ENCODE measurements at places on chromosomes 5 and 9.

- DNase-seq = no peak
These were observed 23.7 kb downstream of the KIAA1191 start for GRCh38 chr5:176337913-176338312.

DNA sequence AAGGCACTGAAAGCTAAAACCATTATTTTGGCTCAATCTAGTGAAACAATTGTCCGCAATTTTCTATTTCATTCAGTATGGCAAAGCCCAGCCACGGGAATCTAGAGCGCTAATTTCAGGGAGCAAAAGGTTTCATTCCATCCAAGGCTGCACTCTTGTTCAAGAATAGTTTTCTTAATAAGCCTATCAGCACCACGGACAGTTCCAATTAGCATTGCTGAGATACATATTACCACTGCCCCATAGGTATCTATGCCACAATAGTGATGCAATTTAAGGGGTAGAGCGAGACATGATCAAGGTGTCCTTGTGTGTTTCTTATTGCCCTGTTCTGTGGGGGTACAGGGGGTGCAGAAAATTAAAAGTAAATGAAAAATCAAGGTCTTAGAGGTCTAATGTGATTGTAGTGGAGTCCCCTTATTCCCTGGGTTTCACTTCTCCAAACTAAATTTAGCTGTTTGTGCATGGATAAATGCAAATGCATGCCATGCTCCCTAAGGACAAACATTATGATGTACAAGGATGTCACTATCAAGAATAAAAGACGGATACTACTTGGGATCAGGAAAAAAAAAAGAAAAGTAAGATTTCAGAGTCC, 45.5 kb downstream of the SPOCK1 start:
- no peak for DNase-seq

DNA sequence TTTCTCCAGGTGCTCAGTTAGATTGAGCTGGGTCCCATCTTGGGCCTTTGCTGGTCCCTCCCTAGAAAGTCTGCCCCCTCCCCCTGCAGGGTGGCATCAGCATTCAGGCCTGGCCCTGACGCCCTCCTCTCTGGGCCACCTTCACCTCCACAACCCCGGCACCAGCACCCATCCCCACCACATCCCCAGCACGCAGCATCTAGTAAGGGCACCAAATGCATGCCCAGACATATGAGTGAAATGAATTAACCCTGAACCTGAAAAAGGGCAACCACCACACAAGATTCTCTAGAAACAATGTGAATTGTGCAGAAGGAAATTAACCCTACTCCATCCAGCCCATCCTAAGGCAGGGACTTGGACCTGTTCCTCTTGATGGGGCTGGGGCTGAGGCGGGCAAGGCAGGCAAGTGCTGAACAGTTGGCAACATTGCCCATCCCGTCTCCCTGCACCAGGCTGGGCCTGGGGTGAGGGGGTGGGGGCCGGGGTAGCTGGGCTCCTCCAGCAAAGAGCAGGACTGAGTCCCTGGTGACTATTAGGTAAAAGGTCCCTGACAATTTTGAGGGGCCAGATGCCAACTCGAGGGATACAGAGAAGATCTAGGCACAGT, 125.9 kb downstream of the KCNIP1 start:
- no peak for DNase-seq

GRCh38 chr5:64299805-64300204, 134.2 kb downstream of the RNF180 start:
- no peak for DNase-seq

GRCh38 chr5:113234546-113234945, 200.2 kb downstream of the TSSK1B start:
- DNase-seq = no peak

DNA sequence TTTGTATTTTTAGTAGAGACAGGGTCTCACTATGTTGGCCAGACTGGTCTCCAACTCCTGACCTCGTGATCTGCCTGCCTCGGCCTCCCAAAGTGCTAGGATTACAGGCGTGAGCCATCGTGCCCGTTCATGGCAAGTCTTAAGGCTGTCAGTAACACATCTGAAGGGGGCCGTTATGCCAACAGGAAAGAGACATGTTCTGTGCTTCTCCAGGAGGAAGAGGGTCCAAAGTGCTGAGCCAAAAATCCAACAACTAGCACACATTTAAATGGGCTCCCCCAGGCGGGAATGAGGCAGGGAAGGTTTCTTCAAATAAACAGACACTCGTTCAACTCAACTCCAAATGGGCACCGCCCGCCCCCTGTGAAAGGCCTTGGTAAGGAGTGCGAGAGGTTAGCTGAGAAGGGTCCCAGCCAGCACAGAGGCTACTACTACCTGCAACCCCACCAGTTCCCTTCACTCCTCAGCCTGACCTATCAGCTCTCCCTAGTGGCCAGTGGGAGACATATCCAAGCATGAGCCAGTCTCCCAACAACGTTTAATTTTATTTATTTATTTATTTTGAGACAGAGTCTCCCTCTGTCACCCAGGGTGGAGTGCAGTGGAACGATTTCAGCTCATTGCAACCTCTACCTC, 84.1 kb upstream of the DMRT1 start:
- DNase-seq = peak; percentile 5

DNA sequence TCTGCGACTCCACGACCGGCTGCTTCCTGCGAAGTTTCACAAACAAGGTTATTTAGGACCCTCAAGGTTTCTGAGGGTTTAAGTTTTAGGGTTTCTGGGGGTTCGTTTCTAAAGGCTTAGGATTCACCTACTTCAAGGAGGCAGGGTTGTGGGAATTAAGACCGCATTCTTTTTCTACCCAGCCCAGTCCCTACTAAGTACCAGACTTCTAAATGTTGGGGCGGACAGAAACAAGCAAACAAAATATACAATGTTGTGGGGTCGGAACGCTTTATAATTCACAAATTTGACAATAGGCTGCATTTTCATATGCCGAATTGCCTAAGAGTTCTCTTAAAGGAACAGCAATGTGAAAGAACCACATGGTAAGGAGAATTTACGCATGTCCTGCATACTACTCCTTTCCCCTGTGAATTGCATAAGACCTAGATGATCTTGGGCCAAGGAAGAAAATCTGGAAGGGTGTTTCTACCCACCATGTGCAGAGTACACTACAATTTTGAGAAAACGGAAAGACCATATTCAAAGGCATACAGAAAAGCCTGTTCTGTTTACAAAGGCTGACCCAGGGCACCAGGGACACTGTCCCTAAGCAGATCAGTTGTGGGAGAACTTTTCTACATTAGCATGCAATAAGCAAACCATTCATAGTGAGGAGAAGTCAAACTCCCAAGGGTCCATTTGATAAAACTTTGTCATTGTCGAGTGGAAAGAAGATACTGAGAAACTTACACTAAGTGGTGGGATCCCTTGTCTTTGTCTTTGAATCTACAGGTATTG, 457.3 kb downstream of the RAB3C start:
- DNase-seq = no peak

- DNase-seq = no peak
These were observed 41.6 kb downstream of the CHSY3 start for GRCh38 chr5:129945774-129946270.

- DNase-seq = no peak
These were observed 7.6 kb downstream of the ENC1 start for GRCh38 chr5:74632947-74633356.

DNA sequence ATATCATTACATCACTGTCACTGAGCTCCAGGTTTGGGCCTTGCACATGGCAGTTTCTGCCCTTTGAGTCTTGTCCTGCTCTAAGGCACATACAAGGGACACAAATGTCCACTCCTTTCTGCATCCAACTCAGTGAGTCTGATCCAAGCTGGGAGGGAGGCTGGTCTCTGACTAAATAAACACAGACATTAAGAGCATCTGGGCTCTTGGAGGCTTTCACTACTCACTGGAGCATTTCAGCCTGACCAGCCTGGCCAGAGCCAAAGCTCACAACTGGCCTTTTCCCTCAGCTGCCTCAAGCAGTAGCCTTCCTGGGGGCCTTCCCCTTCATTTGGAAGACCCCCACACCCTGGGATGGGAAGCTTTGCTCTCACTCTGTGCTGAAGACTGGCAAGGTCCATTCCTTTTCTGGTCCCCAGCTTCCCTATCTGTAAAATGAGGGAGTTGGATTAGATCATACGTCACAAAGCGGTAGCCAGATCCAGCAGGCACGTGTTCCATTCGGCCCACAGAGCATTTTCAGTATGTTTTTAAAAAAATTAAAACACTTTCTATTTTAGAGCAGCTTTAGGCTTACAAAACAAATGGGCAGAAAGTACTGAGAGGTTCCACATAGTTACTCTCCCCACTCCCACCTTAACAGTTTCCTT, 58.6 kb upstream of the XPA start:
- DNase-seq = no peak

GRCh38 chr9:100229136-100229535, 123.6 kb downstream of the TEX10 start:
- no peak for DNase-seq

- DNase-seq = no peak
These were observed 6.8 kb upstream of the CEP120 start for GRCh38 chr5:123429993-123430392.

GRCh38 chr9:98121058-98121457, 2.0 kb upstream of the TRIM14 start:
- DNase-seq = no peak

DNA sequence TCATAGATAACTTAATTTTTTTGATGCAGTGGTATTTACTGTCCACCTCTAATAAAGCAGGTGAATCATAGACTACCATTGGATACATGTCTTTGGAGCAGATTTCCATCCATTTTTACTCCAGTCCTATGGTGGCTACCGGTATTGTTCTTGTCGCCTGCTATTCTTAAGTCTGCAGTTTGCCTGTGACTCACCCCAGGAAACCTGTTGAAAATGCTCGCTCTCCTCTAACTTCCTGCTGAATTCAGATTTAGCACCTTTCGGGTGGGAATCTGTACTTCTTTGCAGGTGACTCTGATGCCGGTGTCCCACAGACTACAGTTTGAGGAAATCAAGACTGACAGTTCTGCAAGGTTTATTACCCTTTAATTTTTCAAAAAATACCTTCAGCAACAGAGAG, 58.8 kb upstream of the DHFR start:
- DNase-seq = no peak

DNA sequence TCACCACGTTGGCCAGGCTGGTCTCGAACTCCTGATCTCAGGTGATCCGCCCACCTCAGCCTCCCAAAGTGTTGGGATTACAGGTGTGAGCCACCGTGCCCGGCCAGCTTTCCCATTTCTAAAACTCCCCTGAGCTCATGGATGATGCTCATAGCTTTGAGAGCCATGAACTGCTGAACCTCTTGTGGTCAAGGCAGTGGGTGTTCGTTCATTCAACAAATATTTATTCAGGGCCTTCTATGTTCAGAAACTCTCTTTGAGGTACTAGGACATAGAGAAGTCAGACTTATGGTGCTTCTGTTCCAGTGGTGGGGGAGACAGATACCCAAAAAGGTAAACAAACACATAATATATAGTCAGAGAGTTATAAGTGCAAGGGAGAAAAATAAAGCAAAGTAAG, 2.7 kb downstream of the BSPRY start:
- no peak for DNase-seq

DNA sequence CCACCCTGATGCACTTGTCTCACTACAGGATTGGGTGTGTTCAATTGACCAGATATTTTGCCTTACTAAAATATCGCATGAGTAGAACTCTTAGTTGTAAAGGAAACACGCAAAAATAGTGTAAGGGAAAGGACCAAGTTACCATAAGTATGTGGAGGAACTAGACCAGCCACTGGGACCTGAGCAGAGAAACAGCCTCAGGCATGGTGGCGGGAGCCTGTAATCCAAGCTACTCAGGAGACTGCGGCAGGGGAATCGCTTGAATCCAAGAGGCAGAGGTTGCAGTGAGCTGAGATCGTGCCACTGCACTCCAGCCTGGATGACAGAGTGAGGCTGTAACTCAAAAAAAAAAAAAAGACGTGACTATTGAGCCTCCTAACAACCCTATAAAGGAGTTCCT, 117.9 kb upstream of the SPATA31C2 start:
- no peak for DNase-seq

DNA sequence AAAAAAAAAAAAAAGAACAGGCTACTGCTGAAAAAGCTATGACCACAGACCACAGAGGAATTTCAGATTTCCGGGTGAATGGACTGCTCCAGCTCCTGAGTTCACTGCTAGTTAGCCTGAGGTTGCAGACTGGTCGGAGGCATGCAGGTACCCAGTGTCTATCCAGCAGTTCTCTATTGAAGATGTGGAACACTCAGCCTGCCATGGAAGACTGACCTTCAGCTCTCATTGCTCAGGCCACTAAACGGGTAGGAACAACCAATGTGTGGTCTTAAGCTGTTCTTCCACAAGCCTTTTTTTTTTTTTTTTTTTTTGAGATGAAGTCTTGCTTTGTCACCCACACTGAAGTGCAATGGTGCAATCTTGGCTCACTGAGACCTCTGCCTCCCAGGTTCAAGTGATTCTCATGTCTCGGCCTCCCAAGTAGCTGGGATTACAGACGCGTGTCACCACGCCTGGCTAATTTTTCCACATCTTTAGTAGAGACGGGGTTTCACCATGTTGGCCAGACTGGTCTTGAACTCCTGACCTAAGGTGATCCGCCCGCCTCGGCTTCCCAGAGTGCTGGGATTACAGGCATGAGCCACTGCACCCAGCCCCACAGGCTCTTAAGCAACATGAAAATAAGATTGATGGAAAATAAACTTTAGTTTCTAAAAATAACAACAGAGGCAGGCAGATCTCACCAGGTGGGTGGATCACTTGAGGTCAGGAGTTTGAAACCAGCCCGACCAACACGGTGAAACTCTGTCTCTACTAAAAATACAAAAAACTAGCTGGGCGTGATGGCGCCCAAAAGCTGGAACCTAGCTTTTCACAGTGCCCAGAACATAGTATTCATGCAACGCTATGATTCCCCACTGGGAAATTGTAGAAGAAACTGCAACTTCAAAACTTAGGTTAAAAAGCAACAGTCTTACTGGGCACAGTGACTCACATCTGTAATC, 20.0 kb upstream of the NPM1 start:
- no peak for DNase-seq

DNA sequence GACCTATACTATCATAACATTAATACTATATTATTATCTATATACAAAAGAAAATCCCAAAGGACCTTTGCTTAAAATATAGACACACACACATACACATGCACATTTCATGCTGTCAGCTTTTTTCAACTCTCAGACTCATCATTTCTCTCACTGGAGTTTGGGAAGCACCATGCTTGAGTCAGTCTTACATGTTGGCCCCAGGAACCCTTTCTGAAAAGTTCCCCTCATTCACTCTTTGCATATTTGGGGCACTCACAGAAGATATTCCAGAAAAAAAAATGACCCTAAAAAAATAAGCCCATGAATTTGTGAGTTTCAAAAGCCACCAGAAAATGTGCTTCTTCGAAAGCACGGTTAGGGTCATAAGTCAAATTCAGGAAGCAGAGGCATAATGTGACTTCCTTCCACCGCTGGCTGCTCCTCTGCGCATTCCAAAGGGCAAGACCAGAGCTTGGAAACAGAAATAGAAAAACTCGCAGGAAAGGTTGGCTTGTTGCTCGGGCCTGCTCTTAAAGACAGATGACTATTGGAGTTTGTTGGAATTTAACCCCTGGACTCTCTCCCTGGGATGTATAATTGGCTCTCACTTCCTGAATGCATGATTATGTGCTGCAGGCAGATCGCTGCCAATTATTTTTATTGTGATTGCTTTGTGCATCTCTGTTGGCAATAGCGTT, 129.7 kb upstream of the IQGAP2 start:
- DNase-seq = no peak

GRCh38 chr5:134071614-134072207, 42.8 kb upstream of the TCF7 start:
- DNase-seq = no peak

Data from NCI-H1105 (cell line).